A549 treated with DMSO at 1 μM for 4 hours (cell line): ENCODE measurements at places on chromosomes 12 and 14. TPM values are rescaled to one million over a fixed set of nuclear protein-coding genes. Genes with fewer than 3 reads are reported as not detected.

Gene CLEC1A
- total RNA-seq: not detected in 5 replicates

Gene PLEKHG7
- total RNA-seq: 0.02 to 0.16 TPM in 2 of 5 replicates, not detected in the others

Gene GALNT6
- total RNA-seq: 3.1 to 4.7 TPM (median 4.3 TPM) in 5 replicates

Gene GNPNAT1
- total RNA-seq: 45.4 to 53.9 TPM (median 49.2 TPM) in 5 replicates

Gene CFAP251
- total RNA-seq: 1.1 to 2.4 TPM (median 1.4 TPM) in 5 replicates

Gene NELL2
- total RNA-seq: 0.07 to 0.13 TPM (median 0.09 TPM) in 3 of 5 replicates, not detected in the others

Gene BIN2
- 0.05 to 0.11 TPM (median 0.08 TPM) in 4 of 5 replicates, not detected in the other for total RNA-seq

Gene RAB5B
- total RNA-seq: 27.6 to 39.2 TPM (median 37.6 TPM) in 5 replicates

Gene LRP1-AS
- not detected in 5 replicates for total RNA-seq

Gene ARG2
- 1.4 to 2.0 TPM (median 1.6 TPM) in 5 replicates for total RNA-seq

Gene POTEM
- total RNA-seq: not detected in 5 replicates

Gene SYT1
- 5.2 to 8.8 TPM (median 6.9 TPM) in 5 replicates for total RNA-seq

Gene RPL10L
- total RNA-seq: not detected in 5 replicates

Gene PRR4
- total RNA-seq: 1.6 to 3.5 TPM (median 3.1 TPM) in 5 replicates

Gene ANO4
- 0.05 to 0.06 TPM (median 0.06 TPM) in 3 of 5 replicates, not detected in the others for total RNA-seq

Gene C12orf54
- not detected in 5 replicates for total RNA-seq

Gene DPF3
- 0.17 to 0.63 TPM (median 0.21 TPM) in 5 replicates for total RNA-seq

Gene SDR9C7
- total RNA-seq: not detected in 5 replicates

Gene WBP11
- total RNA-seq: 48.2 to 55.8 TPM (median 52.0 TPM) in 5 replicates

Gene IL31
- total RNA-seq: not detected in 5 replicates

Gene RD3L
- not detected in 5 replicates for total RNA-seq

Gene ASIC1
- 5.3 to 6.8 TPM (median 6.2 TPM) in 5 replicates for total RNA-seq

Gene RAPGEF3
- total RNA-seq: 0.43 to 1.2 TPM (median 0.80 TPM) in 5 replicates

Gene LRTM2
- 0.08 to 0.18 TPM in 2 of 5 replicates, not detected in the others for total RNA-seq

Gene TNFAIP2
- 352 to 444 TPM (median 429 TPM) in 5 replicates for total RNA-seq

Gene ACSM4
- not detected in 5 replicates for total RNA-seq

Gene DIO3
- total RNA-seq: 0.06 TPM in 2 of 5 replicates, not detected in the others

Gene LALBA
- not detected in 5 replicates for total RNA-seq
